Activated CD4-positive, alpha-beta T cell treated with anti-CD3 and anti-CD28 coated beads, Interleukin-2, amount 10 ng/mL, durations not matched to agents 7 days and 5 days (primary cell): ENCODE measurements at places on chromosomes 1 and 21. TPM values are rescaled to one million over a fixed set of nuclear protein-coding genes. Genes with fewer than 3 reads are reported as not detected.
A peak's percentile ranks its signal among the peaks of the same experiment; 100 is the strongest.

GRCh38 chr1:58515794-58516401, 30.6 kb downstream of the OMA1 start:
- peak; percentile 53 for DNase-seq

GRCh38 chr1:156451505-156452160, 48.9 kb downstream of the MEF2D start:
- no peak for DNase-seq

- no peak for DNase-seq
Observed at GRCh38 chr21:36587388-36587787, 107.5 kb upstream of the CLDN14 start.

- no peak for DNase-seq
Observed at GRCh38 chr1:6730473-6730872, 28.9 kb upstream of the DNAJC11 start.

DNA sequence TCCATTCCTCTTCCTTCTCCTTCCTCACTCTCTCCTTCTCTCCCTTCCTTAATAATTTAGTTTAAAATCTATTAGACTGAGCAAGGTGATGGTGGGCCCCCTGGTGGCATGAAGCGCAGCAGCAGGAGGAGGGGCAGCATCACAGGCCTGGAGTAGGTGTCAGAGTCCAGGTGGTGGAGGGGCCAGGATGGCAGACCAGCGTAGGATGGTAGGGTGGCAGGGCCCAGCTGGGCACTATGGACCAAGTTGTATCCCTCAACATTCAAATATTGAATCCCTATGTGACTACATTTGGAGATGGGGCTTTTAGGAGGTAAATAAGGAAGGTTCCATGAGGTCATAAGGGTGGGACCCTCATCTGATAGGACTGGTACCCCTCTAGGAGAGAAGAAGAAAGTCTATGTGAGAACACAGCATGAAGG, 61.0 kb downstream of the WDR4 start:
- DNase-seq: peak; percentile 66

DNA sequence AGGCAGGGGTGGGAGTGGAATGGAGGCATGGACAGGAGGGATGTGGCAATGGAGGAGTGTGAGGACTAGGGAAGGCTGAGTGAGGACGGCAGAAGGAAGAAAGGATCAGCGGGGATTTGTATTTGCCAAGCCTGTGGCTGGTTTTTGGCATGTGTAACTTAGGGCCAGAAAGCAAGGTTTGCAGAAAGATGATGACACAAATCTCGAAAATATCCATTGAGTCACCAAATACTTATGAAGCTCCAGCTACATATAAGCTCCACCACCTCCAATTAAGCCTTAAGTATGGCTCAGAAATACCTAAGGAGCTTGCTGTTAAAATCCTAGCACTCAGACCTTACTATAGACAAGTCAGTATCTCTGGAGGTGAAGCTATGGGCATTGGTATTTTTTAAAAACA, 90.1 kb downstream of the OMA1 start:
- no peak for DNase-seq

DNA sequence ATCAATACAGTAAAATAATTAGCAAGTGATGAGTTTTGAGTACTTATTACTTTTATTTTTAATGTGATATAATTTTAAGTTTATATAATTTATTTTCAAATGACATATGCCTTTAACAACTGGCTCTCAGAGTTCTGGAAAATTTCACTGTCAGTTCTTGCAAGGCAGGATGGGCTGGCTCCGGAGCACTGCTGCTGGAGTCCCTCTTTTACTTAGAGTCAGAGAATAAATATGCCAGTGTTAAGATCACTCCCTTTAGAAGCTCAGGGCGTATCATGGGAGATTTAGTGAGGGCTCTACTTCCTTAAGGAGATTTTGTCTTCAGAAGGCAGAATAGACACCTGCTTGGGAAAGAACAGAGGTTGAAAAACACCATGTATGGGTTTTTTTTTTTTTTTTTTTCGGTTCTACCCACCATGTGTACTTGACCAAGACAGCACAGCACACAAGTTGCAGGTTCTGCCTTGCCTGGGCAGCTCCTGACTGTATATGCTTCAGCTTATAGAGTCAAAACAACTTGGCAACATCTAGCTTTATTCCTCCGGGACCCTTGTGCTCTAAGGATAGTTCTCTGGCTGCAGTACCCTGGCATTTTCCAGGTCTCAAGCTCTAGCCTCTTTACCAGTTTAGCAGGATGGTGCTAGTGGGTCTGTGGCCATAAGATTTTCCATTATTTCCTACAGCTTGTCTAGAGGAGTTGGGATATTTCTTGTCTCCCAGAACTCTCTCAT, 29.7 kb upstream of the FMOD start:
- DNase-seq: no peak

- DNase-seq: no peak
Observed at GRCh38 chr1:171140401-171140800, 44.7 kb upstream of the FMO2 start.

GRCh38 chr1:8109216-8109615, 83.1 kb upstream of the ERRFI1 start:
- no peak for DNase-seq

GRCh38 chr1:231392389-231393131, 29.5 kb downstream of the EGLN1 start:
- DNase-seq: no peak

DNA sequence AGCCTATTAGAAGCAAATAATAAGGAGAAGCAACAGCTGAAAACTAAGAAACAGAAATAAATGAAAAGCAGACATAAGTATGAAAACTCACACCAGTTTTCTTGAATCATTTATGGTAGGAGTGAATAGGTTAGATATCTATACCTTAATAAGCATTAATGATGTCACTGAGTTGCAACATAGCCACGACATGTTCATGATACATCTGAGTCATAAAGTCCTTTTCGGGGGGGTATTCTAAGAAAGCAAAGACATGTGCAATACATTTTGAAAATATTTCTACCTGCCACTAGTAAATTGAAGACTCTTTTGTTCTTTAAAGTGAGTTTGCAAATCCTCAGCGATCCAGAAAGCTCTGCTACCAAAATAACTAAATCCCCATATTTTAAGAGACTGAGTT, 7.2 kb downstream of the CD34 start:
- DNase-seq: no peak

The TEDDM1 gene
- not detected for total RNA-seq
